Glomerular endothelial cell (primary cell): ENCODE measurements at places on chromosomes 11 and 22. TPM values are rescaled to one million over a fixed set of nuclear protein-coding genes. Genes with fewer than 3 reads are reported as not detected.

The APOA1 gene
- total RNA-seq = not detected in 2 replicates

The FERMT3 gene
- total RNA-seq = 31.7 and 38.9 TPM in 2 replicates

The MICAL2 gene
- 168 and 252 TPM in 2 replicates for total RNA-seq

The ENTHD1 gene
- total RNA-seq = not detected in 2 replicates

The OR5P2 gene
- total RNA-seq = not detected in 2 replicates

The HTR3B gene
- not detected in 2 replicates for total RNA-seq

The RCOR2 gene
- total RNA-seq = 0.29 and 1.1 TPM in 2 replicates

The TRIM49 gene
- total RNA-seq = not detected in 2 replicates

The SLC37A2 gene
- 0.70 and 6.9 TPM in 2 replicates for total RNA-seq

The VPREB1 gene
- total RNA-seq = not detected in 2 replicates

The VSIG10L2 gene
- not detected in 2 replicates for total RNA-seq

The SH3BP1 gene
- 4.3 and 18.7 TPM in 2 replicates for total RNA-seq

The MISFA gene
- total RNA-seq = 1.4 TPM in 1 of 2 replicates, not detected in the other

The APOBEC3F gene
- 4.9 and 11.4 TPM in 2 replicates for total RNA-seq

The MMP27 gene
- not detected in 2 replicates for total RNA-seq
